ENCODE measurements at places on chromosomes 3 and 15.

- no peak for DNase-seq
These were observed 14.0 kb upstream of the GK5 start for GRCh38 chr3:142239421-142239820.

GRCh38 chr15:50107591-50108408 is 11.2 kb downstream of the ATP8B4 start:
- no peak for DNase-seq

- no peak for DNase-seq
These were observed 313.4 kb downstream of the CNTN3 start for GRCh38 chr3:74301056-74301455.

- DNase-seq: no peak
These were observed 1072.1 kb downstream of the PLOD2 start for GRCh38 chr3:145088917-145089316.

- no peak for DNase-seq
These were observed 19.0 kb upstream of the DLG1 start for GRCh38 chr3:197317250-197317963.

- no peak for DNase-seq
These were observed 33.5 kb upstream of the KPNA4 start for GRCh38 chr3:160598865-160599264.

DNA sequence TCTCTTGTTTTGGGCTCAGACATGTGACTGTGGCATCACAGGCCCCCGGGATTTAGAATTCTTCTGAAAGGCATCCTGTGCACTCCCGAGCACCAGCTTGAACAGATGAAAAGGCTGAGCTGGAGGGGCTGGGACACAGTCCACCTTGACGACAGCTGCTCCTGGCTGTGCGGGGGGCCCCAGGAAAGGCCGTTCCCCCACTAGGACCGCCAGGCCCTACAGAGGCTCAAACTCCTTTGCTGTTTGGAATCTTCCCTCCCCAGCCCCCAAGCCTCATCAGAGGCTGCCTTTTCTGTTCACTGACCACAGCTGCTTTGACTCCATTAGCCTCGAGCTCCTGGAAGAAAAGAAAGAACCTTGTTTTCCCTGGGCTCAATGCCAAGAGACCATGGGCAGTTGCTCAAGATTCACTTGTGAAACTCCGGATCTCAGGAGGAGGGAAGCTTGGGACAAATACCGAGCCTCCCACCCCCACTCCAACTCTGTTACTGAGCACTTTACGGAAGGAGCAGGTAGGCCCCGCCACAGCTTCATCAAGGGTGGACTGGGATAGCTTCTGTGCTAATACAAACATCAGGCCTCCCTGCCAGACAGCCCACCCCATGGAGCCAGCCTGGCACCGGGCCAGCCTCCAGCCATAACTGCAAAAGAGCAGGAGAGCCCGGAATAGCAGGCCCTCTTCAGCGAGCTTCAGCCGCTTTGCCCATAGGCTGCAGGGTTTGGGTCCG is 15.7 kb downstream of the CIDEC start:
- DNase-seq: no peak

- DNase-seq: no peak
These were observed 7.9 kb downstream of the ZNF280D start for GRCh38 chr15:56725386-56725785.

DNA sequence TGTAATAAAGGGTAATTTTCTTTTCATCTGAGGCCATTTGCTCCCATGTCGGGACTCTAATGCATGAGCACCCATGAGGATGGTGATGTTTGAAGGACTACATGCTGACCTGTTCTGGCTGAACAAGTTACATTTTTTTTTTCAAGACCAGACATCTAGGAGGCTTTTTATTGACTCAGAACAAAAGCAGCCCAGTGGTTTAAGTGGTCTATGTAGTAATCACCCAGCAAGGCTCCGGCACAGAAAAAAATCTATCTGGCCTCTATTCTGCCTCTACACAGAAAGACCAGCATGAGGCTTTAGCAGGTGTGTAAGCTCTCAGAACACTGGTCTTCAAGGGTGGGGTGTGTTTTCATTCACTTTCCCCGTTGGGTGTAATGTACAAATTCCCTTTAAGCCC is 95.1 kb upstream of the ZBED2 start:
- DNase-seq: no peak

GRCh38 chr15:63086271-63086670 is 35.4 kb upstream of the LACTB start:
- DNase-seq: no peak

DNA sequence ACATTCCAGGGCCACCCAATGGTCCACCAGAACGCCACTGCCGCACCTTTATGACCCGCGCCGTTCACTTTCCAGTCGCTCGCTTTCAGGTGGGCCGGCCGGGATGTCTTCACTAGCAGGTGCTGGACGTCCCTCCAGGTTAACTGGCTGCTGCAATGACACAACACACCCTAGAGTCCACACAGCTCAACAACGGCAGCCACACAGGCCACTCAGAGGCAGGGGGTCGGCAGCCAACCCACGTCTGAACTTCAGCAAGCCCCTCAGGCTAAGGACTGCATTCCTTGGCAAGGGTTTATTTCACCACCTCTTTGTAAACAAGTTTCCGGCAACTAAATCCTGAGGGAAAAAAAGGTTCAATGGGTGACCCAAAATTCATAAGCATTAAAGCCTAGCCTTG is 89.2 kb upstream of the SNRPA1 start:
- DNase-seq: no peak

DNA sequence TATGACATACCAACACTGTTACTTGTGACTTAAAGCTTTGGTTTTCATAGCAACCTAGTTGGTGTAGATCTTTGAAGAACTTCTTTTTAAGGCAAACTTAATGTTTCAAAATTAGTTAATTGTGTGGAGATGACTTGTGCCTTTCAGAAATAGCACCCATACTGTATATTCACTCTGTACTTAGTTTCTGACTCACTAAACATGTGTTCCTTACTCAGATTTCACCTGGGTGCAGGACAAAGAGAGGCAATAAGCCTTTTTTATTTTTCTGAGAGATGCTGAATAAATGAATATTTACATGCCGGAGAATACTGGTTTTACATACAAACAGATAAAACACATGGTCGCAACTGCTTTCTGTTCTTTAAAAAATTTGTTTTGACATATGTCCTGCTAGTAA is 44.8 kb downstream of the SLC25A26 start:
- DNase-seq: no peak

GRCh38 chr3:113505867-113506266 is 9.1 kb downstream of the SPICE1 start:
- no peak for DNase-seq

GRCh38 chr3:195107593-195107992 is 163.4 kb downstream of the XXYLT1 start:
- no peak for DNase-seq

DNA sequence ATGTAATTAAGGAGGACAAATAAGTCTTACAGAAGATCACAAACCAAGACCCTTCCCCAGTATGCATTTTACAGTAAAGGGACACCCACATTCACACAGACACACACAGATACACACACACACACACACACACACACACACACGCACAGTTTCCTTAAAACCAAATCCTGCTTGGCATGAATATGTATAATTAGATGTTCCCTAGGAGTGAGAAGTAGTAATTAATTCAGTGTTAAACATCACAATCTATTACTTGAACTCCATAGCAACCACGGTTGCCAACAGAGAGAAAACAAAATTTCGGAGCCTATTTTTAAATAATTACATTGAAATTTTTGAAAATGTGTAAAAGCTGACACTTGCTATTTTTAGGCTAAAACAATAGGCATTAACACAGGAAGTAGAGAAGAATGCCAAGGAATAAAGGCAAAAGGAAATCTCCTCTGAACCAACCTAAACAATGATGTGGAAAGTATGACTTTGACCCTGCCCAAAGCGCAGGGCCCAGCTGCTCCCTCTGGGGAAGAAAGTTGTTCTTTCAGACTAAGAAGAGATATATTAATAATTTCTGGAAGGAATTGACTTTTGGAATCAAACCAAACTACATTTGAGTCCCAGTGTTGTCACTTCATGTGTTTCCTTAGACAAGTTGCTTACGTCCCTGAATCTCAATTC is 215.3 kb downstream of the CPNE4 start:
- DNase-seq: no peak

- peak; percentile 22 for DNase-seq
These were observed 995 bp upstream of the LRRK1 start for GRCh38 chr15:100918034-100918689.

DNA sequence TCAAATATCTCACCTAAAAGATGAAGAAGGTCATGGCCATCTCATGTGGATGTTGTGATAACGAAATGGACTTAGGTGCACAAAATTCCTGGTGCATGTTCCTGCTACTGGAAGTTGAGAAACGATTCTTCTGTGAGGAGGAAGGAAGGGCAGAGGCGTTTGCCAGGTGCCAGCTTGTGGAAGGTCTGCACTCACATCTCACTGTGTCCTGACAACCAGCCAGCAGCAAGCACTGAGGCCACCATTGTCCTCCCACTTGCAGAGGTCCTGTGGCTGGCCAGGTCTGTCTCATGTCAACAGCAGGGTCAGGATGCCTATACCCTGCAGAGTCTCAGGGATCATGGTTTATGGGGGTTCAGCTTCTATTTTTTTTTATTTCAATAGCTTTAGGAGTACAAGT is 3.7 kb downstream of the FAM240A start:
- no peak for DNase-seq

DNA sequence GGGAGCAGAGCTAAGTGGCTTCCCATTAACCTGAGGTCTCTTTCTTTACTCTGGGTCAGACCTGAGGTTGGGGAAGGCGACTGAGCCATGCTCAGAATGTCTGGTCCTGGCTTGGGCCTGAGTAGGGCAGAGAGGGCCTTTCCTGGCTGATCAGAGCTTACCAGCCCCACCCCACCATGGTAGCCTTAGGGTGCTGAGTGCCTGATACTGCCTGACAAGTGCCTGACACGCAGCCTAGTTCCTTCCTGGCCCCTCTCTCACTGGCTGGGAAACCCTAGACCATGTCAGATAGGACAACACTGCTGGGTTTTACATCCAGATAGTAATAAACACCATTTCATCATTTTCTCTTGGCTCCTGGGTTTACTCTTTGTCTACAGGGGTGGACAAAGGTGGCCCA is 25.8 kb upstream of the DOCK3 start:
- DNase-seq: no peak

GRCh38 chr15:62248277-62248984 is 83.3 kb upstream of the C2CD4B start:
- DNase-seq: no peak

DNA sequence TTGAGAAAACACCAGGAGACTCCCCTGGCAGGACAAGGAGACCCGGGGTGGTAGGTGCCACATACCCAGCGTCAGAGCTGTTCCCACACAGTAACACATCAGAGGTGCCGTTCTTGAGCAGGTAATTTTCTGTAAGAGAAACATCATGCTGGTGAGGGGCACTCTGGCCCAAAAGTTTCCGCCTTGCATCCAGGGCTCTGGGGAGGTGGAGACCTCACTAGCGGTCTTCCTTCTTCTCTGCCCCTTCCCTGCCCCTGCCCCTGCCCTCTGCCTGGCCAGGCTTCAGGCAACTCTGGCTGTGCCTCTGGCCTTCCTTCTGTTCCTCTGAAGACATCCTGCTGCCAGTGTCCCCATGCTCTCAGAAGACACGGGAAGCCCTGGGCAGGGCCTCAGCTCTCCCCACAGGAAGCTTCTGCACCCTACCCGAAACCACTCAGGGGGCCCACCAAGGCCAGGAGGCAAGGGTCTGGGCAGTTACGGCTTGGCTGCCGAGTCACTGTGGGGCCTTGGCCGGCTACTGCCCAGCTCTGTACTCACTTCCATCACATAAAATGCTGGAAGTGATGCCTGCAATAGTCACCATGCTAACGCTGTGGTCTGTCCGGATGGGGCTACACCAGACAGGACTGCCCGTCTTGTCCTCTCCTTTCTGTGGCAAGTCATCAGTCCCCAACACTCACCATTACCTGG is 41.3 kb downstream of the SCN5A start:
- DNase-seq: no peak

- no peak for DNase-seq
These were observed 56.9 kb downstream of the AMOTL2 start for GRCh38 chr3:134317106-134317947.

DNA sequence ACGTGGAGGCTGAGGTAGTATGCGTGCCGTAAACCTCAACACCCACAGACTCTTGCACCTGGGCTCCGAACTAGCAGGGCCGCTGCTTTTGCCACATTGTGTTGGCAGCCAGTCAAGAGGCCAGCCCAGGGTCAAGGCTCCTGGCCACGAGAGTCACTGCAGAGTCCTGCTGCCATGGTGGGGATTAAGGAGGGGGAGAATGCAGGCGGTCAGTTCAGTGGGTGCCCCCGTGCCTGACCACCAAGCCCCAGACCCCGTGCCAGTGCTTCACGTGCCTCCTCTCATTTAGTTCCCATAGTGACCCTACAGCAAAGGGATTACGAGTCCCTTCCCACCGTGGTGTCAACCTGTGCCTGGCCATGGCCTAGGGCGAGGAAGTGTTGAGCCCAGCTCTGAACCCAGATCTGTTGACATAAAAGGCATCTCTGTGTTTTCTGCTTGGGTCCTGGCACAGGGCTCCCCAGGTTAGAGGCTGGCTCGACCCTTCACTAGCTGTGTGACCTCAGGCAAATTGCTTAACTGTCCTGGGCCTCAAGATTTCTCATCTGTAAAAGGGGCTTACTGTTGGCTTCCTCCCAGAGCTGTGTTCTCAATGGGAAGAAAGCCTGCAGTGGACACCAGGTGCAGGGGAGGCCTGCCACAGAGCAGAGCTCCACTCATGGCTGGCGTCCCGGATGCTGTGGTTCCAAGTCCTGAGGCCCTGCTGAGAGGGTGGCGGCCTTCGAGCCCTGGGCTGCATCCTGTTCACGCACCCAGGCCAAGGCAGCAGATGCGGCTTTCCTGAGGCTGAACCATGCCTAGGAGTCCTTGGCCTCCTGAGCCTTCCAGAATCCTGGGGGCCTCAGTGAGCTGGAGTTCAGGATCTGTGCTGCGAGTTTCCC is 32.8 kb downstream of the FBLN2 start:
- DNase-seq: no peak

Data from central memory CD8-positive, alpha-beta T cell (primary cell).